AG08395 (cell line): ENCODE measurements at places on chromosomes 12 and 14.
A peak's percentile ranks its signal among the peaks of the same experiment; 100 is the strongest.

DNA sequence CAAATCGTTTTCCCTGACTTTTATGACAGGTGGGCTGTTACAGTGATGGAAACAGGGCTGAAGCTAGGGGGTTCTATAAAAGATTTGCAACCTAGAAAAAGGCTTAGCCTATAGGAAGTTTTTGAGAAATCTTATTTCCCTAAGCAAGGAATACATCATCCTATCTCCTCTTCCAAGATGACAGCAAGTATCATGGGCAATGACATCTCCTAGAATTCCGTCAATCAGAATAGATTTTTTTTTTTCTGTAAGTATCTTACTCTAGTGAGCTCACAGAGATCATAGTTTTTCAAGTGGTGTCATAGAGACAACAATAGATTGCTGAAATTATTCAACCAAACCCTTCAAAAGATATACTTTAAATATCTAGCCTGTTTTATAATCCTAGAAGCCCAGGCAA, 108.8 kb downstream of the MYF5 start:
- DNase-seq: no peak

DNA sequence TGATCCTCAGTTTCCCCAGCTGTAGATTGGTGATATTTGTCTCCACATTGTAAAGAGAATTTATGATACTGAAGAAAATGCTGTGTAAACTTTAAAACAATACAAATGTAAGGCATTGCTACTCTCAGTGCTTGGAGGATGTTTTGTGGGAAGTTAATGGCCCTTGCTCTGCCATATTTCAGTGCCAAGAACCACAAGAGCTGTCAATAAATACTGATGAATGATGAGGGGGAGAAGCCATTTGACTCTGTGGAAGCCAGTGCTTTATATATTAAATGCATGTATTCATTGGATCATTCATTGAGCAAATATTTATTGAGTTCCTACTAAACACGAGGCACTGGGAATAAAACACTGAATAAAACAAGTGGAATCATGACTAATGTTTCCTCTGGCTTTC, 30.8 kb downstream of the CACNA1C start:
- no peak for DNase-seq

- DNase-seq: no peak
These were observed 53.1 kb downstream of the SLC6A12 start for GRCh38 chr12:160858-161257.

DNA sequence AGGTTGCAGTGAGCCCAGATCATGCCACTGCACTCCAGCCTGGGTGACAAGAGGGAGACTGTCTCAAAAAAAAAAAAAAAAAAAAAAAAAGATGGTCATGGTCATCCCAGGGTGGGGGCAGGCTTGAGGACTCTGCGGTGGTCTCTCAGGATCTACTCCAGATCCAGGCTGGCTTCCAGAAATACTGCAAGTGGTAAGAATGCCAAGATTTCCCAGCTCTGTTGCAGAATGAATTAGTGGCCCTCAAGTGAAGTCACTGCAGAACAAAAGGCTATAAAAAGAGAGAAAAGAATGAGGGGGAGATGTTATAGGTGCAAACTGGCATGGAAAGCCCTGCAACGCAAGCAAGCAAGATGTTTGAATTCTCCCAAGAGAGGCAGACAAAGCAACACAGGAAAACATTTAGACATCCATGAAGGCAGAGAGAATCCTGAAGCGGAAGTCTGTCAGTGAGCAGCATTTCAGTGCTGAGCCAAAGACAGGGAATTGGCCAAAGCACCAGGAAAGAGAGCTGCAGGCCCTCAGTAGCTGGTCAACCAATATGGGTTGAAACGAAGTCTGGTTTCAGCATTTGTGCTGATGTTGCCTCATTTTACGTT, 31.9 kb upstream of the ETFBKMT start:
- DNase-seq: no peak

GRCh38 chr12:112122823-112123690, 2.3 kb upstream of the TRAFD1 start:
- no peak for DNase-seq

GRCh38 chr12:18422871-18423270, 161.6 kb downstream of the PIK3C2G start:
- peak; percentile 39 for DNase-seq

GRCh38 chr12:77965790-77966189, 135.1 kb downstream of the NAV3 start:
- DNase-seq: no peak

DNA sequence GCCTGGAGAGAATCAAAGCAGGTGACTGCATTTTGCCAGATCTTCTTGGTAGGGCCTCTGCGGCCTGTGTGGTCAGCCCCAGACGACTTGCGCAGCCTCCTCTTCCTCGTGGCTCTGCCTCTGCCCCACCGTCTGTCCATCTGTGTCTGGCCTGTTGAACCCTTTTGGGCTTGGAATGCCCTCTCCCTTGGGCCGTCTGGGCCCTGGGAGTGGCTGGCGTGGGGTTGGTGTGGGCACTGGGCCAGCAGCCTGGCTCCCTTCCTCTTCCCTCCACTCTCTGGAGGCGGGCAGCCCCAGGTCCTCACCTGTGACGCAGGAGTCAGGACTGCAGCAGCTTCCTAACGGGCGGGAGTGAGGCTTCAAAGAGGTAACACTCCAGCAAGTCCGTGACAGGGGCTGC, 9.7 kb upstream of the CCDC197 start:
- no peak for DNase-seq

DNA sequence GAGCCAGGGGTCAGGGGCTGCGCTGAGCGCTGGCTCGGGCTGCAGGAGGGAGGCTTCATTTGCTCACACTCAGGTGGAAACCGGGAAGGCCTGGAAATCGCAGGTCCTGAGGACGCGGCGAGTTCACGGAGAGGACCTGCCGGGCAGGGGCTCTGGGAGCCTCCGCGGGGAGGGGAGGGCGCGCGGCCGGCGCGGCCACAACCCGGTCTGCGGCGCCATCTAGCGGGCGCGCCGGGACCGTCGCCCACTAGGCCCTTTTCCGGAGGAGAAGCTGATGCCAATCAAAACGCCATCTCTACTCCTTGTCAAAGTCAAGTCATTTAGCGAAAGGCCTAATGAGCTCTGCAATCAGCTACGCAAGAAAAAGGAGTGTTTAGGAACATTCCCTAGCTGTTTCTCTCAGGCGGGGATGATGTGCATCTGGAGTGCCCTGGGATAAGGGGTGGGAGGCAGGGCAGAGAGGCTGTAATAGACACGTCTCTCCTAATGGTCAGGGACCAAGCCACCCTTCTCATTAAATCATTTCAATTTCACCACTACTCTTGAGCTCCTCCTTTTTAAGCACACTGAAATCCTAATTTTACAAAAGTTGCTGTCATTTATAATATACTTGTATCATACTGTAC, 885.8 kb upstream of the TMEM132C start:
- peak; percentile 69 for DNase-seq
